Kidney (tissue), 22 donors: ENCODE measurements at places on chromosomes 11 and 22.

DNA sequence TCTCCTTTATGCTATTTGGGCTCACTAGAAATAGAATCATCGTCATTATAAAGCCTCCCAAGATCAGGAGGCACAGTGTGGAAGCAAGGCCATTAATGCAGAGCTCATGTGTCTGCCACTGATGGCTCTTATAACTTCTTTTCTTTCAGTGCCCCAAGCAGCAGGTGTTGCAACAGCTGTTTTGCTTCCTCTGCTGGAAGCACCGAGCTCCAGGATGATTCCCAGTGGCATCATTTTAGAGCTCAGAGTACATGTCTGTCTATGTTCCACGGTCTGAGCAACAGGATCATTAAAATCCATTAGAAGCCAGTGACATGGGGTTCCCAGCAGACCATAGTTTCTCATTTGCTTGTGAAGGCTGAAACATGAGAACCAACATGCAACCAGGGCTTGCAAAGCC, 803.0 kb upstream of the FAT3 start:
- DNase-seq = no peak

DNA sequence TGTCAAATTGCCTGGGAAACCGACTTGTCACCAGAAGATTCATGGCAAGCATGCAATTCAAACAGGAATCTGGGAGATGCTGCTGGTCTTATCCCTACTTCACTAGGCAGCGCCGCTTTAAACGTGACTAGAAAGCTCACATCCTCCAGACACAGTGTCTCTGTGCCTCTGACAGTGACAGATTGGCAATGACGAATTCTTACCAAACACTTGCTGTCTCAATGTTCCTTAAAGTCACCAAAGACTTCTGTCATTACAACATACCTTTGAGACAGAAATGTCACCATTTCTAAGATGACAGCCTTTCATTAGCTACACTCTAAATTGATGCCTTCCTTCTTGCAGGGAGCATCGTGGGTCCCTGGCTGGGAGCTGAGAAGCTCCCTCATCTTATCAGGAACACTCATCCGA, 197.8 kb downstream of the CWF19L2 start:
- no peak for DNase-seq

GRCh38 chr11:10392095-10393079, 62.7 kb upstream of the AMPD3 start:
- no peak for DNase-seq

DNA sequence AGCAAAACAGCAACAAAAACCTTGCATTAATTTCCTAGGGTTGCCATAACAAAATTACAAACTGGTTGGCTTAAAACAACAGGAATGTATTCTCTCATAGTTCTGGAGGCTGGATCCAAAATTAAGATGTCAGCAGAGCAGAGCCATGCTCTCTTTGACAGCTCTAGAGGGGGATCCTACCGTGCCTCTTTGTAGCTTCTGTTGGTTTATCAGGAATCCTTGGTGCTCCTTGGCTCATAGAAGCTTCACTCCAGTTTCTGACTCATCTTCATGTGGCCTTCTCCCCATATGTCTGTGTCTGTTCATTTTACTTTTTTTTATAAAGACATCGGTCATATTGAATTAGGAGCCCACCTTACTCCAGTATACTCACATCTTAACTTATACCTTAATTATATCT, 90.5 kb upstream of the POU2AF2 start:
- DNase-seq = no peak

- DNase-seq = no peak
Measured at GRCh38 chr11:84247926-84248325, 961.8 kb upstream of the CCDC90B start.

DNA sequence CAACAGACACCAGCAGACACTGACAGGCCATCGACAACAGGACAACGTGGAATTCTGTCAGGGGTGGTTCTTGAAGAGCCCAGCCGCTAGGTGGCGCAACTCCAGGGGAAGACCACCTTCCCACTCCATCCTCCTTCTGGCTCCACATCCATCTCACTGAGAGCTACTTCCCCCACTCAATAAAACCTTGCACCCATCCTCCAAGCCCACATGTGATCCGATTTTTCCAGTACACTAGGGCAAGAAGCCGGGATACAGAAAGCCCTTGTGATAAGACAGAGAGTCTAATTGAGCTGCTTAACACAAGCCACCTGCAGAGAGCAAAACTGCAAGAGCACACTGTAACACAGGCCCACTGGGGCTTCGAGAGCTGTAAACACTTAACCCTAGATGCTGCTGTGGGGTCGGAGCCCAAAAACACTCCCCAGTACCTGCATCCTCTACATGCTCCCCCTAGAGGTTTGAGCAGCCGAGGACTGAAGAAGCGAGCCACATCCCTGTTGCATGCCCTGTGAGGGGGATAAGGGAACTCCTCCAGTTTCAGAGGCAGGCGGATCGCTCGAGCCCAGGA, 11.5 kb upstream of the RAB39A start:
- no peak for DNase-seq

DNA sequence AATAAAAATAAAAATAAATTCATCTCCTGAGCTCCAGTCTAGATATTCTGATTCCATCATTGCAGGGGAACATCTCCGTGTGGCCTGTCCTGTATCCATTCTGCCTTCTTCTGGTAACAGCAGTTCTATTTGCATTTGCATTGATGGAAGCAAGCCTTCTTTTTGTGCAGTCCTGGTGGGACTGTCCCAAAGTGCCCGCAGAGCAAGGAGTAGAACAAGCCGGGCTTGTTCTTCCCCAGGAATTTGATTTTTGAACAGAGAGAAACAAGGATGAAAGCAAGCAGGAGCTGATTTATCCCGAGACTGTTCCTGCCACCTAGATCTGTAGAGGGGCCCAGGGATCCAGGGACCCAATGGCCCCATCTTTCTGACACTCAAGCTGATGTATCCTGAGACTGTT, 65.4 kb downstream of the SYN3 start:
- no peak for DNase-seq

DNA sequence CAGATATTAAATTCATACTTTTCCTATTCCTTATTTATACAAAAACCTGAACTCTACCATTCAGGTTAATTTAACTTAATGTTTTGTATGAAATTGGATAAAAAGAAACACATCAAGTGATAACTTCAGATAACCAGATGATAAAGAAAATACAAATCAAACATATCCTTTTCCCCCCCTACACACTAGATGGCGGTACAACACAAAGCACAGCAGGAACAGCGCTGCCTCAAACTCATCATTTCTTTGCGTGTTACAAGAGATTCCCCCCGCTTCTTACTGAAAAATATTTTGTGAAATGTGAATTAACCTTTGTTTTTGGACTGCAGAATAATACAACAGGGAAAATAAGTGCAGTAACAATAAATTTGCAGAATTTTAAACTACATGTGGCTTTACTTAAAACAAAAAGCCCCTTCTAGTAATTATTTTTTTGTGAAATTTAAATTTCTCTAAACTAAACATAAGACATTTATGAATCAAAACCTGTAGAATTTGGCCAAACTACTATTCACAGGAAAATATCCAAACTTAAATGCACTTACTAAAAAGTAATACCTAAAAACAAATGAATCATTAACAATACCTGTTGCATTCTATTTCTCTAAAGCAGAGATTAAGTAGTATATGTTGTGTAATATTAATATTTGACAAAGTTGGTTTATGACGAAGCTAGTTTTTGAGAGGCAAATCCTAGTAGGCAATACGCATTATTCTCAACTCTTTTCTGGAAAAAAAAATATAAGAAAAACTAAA, 74.4 kb downstream of the ARHGAP32 start:
- DNase-seq = no peak

DNA sequence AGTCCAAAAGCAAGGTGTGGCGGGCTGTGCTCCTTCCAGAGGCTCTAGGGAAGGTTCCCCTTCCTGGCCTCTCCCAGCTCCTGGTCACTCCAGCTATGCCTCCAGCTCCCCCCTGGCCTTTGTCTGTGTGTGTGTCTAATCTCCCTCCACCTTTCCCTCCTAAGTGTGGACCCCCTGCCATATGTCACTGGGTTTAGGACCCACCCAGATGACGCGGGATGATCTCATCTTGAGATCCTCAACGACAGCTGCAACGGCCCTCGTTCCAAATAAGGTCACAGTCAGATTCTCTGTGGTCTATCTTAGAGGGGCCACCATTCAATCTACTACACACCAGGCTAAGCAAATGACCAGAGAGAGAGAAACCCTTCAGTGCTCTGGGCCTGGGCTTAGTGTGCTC, 107.9 kb downstream of the ARHGAP8 start:
- DNase-seq = no peak

DNA sequence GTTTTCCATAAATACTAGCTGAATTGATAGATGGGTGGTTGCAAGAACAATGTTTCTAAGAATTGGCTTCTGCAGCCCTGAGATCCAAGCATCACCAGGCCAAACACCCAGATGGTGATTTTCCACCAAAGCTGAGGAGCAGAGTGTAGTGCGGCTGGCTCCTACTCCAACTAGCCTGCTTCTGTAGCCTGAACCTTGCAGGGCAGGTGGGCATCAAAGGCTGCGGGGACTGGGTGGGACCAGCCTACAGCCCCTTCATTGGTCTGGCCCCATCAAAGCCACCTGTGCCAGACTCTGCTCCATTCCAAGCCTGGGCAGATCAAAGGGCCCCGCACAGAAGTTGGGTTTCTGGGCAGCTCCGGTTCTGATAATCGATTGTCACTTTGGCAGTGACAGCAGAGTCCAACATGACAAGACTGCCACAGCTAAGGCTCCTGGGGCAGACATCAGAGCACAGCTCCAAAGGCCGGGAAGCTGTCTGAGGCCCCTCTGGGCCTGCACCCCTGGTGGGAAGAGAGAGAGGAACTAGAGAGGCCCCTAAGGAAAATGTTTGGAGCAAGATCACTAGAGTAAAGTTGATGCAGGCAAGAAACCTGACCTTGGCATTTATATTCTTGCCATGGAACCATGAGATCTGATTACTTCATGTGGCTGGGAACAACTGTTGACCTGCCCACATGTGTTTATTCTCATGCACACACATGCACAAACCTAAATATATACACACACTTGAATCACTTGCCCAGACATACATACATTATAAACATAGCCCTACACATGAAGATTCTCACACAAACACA, 582.9 kb downstream of the INSC start:
- no peak for DNase-seq

GRCh38 chr11:34149786-34150185, 44.4 kb downstream of the NAT10 start:
- DNase-seq = no peak

- DNase-seq = no peak
Measured at GRCh38 chr22:17695986-17696385, 57.4 kb downstream of the BCL2L13 start.
